ENCODE measurements at places on chromosomes 11 and 22.
A peak's percentile ranks its signal among the peaks of the same experiment; 100 is the strongest.

DNA sequence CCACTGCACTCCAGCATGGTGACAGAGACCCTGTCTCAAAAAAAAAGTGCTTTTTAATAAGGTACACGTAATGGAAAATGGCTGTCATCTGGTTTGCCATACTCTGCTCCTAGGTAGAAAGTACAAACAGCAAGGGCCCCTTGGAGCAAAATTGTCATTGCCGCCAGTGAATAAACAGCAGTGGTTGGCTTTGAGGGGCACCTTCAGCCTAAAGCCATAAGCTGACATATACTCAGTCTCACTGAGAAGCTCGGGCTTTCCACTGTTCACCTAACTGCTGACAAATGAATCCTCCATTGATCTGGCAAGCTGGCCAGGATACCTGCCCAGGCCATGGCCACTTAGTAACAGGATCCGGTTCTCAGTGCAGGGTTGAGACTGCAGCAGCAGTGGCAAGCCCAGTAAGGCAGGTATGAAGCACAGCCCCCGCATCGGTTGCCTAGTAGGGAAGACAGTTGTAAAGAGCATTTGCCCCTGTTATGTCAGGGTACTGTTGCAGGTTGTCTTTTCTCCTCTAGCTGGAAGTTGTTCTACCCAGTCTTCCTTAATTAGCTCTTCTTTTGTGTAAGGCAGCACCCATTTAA lies 38.8 kb downstream of the MARK2 start:
- DNase-seq = no peak

DNA sequence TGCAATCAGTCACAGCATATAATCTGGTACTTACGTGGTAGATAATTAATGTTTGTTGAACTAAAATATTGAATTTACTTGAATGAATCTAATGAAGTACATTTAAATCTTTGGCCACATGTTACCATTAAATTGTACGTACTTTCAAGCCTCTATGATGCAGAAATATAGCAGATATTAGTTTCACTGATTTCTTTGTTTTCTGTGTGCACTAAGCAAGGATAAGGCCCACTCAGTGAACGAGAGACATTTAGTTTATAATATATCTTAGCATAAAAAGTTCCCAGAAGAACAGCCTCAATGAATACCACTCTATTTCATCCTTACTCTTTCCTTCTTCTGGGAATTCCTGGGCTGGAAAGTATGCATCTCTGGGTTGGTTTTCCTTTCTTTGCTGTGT lies at the start of gene OR52E1:
Gene OR52E1, plus strand, starts transcription at position 301 of the 400 bp plus-strand sequence.
- no peak for DNase-seq

- DNase-seq = peak; percentile 84
Measured at GRCh38 chr11:73384872-73385689, 8.9 kb downstream of the RELT start.

GRCh38 chr22:45612451-45612901 lies 59.2 kb upstream of the ATXN10 start:
- DNase-seq = no peak

- DNase-seq = no peak
Measured at GRCh38 chr11:35945137-35945518, 1.3 kb downstream of the LDLRAD3 start.

DNA sequence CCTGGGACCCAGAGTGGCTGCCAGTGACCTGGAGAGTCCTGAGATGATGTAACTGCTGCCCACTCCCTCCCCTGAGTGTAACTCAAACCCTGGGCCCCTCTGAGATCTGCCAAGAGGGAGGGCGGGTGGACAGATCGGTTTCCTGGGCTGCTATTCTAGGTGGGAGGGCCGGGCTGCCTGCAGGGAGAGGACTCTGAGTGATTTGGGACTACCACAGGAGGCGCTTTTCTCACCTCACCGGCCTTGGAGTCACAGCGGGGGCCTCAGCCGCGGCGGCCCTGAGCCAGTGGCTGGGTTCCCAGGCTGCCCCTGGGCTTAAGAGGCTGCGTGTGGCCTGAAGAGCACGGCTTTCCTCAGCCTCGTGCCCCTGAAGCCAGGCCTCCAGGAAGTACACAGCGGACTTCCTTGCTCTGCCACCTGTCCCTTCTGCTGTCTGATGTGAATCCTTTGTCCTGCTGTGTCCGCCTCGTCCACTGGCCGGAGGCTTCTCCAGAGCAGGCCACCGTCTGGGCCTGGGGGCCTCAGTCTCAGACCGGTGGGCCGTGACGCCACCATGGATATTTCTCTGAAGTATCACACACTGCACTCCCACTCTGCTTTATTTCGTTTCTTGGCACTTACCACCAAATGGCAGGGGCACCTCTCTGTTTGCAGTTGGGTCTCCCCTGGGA lies 11.5 kb downstream of the RELT start:
- no peak for DNase-seq

DNA sequence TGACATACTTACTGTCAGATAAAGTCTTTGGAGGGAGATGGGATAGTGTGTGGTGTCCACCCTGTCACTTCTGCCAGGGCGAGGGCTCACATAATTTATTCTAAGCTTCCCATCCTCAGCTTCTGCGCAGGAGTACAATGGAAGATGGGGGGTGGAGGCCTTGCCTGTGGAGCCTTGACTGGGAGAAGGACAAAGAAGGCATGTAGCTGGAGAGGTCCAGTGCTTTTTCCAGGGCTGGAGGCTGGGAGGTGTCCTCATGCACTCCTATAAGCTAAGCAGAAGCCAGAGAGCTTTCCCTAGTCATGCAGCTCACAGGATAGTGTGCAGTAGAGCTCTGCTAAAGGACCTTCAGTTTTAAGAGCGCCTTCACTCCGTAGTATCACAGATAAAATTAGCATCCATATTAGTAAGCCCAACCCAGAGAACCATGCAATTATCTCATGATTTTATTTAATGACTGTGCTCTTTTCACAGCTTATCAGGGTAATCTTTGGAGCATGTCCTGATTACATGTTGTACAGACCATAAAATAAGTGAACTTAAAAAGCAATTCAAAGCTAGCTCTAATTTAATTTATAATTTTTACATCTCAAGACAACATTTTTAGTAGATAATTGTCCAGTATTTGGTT lies 148.3 kb downstream of the TEAD1 start:
- DNase-seq = no peak

DNA sequence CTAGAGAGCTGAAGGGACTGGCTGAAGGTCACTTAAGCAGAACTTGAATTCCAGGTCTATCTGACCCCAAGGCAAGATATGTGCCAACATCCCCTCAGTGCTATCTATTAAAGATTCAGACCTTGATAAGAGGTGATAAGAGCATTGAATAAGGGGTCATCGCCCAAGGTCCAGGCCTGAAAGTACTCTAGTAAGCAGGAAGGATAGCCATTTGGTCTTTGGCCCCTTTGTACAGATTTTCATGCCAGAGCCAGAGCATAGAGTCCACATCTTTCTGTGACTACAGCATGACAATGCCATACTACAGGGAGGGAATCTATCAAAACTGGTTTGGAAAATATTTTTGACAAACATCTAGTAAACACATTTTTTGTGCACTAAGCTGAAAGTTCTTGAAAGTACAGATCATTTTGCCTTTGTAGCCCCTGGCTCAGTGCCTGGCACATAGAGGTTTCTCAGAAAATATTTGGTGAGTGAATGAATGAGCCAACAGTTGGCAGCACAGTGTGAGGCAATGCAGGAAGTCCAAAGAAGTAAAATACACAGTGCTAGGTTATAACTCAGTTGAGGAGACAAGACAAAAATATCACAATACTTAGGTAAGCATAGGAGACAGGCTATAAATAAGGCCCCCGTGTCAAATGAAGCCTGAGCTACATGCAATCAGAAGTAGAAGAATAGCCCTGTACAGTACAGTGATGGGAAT lies 15.1 kb upstream of the RRAS2 start:
- DNase-seq = no peak

DNA sequence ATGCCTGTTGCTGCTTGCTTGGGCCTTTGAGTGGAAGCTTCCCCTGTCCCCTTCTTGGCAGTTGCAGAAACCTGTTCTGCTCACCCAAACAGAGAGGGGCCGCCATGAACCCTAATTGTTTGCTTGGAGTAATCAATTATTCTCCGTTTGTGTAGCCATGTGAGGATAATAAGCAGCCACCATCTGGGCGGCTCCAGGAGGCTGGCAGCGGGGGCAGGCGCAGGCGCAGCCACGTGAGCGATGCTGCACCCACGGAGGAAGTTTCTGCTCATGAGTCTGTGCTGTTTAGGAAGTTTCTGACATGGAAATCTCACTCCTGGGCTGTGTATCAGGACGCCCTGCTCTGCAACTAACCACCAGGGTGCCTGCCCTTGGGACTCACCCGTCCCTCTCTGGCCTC lies 90.1 kb downstream of the MPPED1 start:
- DNase-seq = no peak

DNA sequence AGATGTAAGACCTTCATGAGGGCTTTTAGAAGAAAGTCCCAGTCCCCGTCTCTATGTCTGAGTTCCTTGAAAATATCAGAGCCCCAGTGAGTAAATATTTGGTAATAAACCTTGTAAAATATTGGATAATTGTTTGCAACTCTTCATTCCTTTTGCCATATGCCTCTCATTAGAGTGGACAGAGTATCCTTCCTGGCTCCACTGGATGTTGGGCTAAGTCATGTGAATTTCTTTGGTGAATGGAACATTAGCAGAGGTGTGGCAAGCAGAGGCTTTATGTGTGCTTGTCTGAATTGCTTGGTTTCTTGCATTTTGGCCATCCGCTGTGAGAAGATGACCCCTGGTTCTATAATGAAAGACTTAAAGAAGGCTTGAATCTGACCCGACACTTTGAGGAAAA lies 490.3 kb downstream of the METTL15 start:
- DNase-seq = no peak

DNA sequence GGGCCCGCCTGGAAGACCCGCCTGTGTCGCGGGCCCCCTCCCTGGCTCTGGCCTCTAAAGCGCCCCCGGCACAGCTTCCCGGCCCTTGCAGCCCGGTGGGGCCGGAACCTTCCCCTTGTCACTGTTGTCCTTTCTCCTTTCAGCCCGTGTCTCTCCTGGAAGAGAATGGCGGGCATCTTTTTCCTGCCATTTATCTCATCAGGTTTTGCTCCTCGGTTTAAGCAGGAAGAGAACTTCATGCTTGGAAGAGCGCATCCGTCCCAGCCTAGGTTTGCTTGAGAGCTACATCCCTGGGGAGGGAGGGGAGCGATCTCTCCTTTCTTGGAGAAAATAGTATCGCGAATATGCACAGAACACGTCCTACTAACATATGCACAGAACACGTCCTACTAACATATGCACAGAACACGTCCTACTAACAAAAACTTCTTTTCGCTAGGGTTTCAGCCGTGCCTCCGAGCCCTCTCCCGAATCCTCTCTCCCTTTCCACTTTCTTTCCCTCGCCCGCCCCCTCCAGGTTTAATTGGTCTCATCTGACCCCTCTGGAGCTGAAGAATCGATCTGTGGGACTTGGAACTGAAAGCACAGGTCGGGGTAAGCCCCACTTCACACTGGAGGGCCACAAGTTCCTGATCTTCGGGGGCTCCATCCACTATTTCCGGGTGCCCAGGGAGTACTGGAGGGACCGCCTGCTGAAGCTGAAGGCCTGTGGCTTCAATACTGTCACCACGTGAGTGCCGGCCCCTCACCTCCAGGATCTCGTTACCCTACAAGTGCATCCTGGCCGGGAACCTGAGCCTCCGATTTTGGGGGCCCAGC lies 1.2 kb downstream of the GLB1L3 start:
- no peak for DNase-seq

DNA sequence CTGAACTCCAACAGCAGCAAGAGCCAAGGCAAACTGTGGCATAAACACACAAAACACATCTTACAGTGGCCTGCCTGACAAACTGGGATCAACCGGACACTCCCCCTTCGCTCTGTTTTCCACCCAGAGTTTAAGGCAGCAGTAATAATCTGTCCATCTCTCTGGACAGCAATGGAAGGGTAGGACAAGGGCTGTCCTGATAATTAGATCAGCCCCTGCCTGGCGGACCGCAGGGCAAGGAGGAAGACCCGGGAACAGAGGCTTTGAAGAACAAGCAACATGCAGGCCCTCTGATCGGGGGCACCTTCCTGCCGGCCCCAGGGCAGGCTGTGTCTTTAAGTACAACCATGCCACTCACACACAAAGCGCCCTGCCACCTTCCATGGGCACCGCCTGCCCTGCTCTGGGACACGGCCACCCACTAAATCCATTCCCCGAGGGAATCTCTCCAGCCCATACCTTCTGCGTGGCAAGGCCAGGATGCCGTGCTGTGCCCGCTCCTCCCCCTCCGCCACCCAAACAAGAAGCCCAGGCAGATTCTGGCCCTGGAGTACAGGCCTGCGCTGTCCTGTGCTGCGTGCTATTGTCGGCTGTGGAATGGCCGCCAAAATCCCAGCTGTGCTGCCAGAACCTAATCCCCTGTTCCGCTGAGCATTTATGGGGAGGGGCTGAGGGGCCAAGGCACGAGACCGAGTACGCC lies 38.8 kb downstream of the NUMA1 start:
- peak; percentile 64 for DNase-seq

GRCh38 chr11:3006505-3007260 lies 14.6 kb upstream of the NAP1L4 start:
- DNase-seq = no peak

GRCh38 chr11:65953471-65953870 lies 8.1 kb upstream of the SART1 start:
- no peak for DNase-seq

GRCh38 chr22:16973591-16974297 lies 34.3 kb downstream of the GAB4 start:
- DNase-seq = no peak

DNA sequence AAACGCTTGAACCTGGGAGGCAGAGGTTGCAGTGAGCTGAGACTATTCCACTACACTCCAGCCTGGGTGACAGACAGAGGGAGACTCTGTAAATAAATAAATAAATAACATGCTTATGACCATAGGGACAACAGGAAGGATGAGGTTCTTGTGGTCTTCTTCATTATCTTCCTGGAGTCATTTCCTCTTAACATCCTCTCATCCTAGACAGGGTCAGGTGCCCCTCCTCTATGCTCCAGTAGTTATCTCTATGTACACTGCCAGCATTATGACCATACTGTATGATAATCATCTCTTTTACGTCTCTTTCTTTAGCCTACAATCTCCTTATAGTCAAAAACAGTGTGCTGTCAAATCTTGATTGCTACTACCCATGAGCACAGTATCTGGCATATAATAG lies 17.7 kb downstream of the RAB30 start:
- DNase-seq = peak; percentile 51

DNA sequence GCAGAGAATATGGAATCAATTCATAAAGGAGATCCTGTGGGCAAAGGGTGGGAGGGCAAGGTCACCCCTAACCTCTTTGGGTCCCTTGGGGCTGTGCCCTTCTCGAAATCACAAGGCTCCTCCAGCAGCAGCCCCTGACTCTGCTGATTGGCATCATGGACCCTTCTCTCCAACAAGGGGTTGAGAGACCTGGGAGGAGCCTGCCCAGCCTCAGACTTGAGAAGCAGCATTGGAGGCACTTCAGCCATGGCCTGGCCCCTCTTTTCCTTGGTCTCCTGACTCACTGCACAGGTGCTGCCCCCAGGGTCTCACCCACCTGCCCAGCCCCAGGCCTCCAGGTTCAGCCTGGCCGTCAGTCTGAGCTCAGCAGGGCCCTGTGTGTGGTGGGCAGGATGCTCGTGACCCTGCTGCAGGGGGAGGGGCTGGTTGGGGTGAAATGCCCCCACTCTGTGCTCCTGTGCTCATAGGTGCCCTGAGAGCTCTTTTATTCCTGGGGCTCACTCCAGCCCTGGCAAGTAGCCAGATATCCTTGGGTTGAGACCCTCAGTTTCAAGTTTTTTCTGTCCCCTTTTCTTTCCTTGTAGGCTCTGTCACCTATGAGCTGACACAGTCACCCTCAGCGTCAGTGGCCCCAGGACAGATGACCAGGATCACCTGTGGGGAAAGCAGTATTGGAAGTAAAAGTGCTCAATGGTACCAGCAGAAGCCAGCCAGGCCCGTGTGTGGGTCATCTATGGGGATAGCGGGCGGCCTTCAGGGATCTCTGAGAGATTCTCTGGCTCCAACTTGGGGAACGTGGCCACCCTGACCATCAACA lies 110.8 kb downstream of the GGTLC2 start:
- no peak for DNase-seq

- no peak for DNase-seq
Measured at GRCh38 chr11:134905928-134906327, 493.9 kb upstream of the B3GAT1 start.

All from GM06990 (cell line).